ENCODE measurements at places on chromosomes 5 and 9.

DNA sequence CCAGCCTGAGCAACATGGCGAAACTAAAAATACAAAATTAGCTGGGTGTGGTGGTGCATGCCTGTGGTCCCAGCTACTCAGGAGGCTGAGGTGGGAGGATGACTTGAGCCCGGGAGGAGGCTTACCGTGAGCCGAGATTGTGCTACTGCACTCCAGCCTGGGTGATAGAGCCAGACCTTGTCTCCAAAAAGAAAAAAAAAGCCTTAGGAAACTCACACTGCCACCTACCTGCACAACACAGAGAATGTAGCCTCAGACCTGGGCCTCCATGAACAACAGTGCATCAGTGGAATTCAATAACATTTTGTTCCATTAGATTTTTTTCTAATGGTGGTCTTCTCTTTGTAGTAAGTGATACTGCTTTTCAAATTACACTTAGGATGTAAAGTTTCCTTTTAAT, 63.8 kb upstream of the RARS1 start:
- DNase-seq: peak; percentile 57

DNA sequence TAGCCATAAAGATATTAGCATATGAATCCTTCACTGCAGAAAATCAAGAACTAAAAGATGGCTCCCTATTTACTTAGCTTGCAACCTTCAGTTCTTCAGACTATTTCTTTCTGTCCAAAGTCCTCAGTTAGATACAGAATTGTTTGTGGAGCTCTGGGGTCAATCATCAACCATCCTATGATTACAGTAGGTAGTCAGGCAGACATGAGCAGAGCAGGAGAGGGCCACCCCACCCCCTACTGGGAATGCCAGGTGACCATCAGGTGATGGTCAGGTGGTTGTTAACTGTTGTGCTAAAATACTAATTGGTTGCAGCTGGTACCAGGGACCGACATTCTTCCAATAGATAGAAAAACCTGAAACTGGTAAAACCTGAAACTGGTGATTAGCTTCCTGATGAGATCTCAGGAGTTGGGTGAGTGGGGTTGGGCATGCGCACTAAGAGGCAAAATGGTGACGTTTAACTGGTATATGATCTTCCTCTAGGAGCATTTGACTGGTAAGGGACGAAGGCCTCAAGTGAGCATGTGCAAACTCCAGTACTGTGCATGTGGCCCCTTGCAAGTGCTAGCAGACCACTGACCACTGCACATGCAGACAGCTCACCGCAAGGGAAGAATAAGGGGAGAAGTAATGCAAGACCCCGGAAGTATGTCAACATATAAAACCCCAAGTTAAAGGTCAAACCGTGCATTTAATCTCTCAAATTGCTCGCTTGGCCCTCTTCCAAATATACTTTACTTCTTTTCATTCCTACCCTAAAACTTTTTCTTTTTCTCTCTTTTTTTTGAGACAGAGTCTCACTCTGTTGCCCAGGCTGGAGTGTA, 13.6 kb downstream of the C9orf57 start:
- DNase-seq: no peak

- DNase-seq: peak; percentile 23
Measured at GRCh38 chr5:131265311-131265803, 1.5 kb downstream of the CDC42SE2 start.

DNA sequence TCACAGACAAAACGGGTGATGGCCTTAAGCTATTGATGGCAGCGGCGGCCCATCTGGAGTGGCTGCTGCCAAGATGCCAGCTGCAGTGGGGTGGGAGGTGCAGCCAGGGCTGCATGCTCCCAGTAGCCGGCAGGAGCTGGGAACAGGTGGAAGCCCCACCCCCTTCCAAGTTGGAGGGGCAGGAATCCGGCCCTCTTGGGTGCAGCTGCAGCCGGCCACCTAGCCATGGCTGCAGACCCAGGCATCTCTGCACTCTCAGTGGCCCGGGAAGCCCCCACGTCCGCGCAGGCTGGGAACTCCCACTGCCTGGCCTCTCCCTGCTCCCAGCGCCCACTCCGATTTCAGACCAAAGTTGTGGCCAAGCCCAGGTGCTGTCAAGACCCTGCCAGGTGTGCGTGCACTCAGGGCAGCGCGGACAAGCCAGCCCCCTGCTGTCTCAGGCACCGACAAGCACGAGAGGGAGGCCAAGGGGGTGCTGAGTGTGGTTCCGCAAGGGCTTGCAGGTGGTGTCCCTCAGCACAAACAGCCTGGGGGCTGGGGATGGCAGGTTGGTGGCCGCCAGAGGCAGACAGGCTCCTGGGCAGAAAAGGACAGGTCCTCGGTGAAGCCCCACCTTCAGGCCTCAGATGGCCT, 115.1 kb upstream of the TSLP start:
- DNase-seq: peak; percentile 5

DNA sequence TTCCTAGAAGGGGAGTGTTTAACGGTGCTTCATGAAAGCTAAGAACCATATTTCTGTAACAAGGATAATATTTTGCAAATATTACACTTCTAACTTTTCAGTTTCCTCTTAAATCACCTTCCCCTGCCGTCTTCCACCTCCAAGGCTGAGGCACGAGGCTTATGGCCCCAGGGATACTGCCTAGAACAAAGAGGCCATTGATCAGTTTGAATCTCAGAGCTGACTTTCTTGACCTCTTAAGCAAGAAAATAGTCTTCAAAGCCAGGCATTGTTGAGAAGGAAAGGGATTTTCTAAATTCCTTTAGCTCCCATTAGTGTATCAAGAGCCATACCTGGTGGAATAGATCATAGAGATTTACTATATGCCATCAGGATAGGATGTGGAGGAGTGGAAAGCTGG, 566.2 kb downstream of the BNC2 start:
- DNase-seq: no peak

- no peak for DNase-seq
Measured at GRCh38 chr5:163997965-163998364, 492.5 kb downstream of the MAT2B start.

DNA sequence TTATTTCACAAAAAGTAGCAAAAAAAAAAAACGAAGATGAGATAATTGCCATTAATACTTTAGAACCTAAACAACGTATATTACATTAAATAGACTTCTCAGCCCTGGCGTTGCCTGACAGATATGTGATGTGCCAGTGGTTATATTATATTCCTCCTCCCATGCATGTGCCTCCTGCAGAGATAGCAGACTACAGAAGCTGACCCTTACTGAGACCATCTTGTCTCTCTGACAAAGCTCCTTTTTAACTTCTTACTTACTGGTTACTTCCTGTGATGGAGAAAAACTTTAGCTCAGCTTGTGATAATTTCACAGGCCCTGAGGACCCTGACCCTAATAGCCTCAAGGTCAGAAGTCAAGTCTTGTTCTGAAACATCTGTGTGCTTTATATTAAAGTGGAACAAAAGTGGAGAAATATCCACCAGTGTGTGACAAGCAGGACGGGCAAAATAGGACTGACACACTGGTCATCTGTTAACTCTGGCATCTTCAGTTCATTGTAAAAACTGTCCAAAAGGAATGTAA, 80.6 kb upstream of the POU5F2 start:
- peak; percentile 3 for DNase-seq

- peak; percentile 92 for DNase-seq
Measured at GRCh38 chr9:86287013-86287412, 4.7 kb upstream of the ISCA1 start.

DNA sequence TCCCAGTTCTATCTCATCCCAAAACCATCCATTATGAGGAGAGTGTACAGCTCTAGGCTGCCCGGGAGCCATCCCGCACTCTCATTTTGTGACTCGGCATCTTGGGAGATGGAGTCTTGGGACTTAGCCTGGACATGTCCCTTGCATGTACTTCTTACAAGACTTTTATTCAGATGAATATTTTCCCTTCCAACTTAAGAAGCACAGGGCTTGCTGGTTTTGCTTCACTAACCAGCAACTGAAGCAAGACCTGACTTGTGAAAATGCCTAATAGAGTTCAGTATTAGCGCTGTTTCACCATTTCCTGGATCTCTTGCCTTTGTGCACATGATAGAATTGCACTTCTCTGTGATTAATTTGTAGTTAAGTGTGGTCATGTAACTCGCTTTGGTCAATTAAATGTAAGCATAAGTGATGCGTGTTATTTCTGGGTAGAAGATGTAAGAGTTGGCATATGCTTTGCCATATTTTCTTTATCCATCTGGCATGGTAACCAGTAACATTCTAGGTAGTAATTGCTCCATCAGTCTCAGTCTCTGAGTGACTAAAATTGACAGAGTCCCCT, 55.8 kb downstream of the PDCD1LG2 start:
- no peak for DNase-seq

DNA sequence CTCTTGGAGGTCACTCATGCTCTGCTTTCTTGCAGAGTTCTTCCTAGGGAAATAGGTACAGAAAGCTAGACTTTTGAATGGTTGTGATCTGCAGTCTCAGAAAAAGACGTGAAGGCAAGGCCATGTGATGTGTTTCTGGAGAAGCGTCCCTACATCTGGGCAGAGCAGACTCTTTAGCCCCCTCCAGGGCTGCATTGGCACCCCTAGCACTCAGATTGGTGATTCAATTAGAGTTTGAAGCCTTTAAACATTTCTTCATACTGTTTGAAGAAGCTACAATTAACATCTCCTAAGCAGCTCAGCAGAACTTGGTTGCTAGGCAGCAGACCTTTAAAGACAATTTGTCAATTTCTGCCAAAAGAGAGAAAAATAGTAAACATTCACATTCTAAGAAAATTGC, 21.6 kb downstream of the JADE2 start:
- no peak for DNase-seq

DNA sequence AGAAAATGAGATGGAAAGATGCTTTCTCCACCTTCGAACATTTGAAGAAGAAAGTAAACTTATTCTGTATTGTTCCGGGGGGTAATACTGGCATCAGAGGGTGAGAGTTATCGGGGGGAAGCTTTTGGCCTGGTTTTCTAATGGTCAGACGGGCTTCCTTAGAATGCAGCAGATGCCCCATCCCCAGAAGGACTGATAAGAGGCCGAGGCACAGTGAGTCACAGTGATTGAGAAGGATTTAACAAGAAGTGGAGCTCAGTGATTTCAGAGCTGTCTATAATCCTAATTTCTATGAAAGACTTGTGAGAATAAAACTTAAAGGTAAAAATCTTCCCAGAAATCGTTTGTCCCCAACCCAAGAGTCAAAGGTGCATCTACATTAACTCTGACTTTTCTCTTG, 123.9 kb downstream of the DOCK8 start:
- DNase-seq: no peak

- no peak for DNase-seq
Measured at GRCh38 chr9:121156263-121156731, 45.4 kb downstream of the RAB14 start.
